ENCODE measurements at places on chromosomes 1 and 21.

DNA sequence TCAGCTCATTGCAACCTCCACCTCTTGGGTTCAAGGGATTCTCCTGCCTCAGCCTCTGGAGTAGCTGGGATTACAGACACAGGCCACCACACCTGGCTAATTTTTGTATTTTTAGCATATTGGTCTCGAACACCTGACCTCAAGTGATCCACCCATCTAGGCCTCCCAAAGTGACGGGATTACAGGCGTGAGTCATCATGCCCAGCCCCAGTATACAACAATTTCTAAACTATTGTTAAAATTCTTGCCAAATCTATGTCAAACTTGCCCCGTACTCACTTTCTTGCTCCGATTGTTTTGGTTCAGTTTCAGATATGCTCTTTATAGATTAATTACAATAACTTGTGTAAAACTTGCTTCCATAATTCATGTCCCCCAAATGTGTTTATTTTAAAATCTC is 4.1 kb downstream of the RGS18 start:
- no peak for DNase-seq

GRCh38 chr21:43967981-43968380 is 44.1 kb upstream of the TRAPPC10 start:
- no peak for DNase-seq

GRCh38 chr1:87686136-87686495 is 357.4 kb downstream of the LMO4 start:
- no peak for DNase-seq

DNA sequence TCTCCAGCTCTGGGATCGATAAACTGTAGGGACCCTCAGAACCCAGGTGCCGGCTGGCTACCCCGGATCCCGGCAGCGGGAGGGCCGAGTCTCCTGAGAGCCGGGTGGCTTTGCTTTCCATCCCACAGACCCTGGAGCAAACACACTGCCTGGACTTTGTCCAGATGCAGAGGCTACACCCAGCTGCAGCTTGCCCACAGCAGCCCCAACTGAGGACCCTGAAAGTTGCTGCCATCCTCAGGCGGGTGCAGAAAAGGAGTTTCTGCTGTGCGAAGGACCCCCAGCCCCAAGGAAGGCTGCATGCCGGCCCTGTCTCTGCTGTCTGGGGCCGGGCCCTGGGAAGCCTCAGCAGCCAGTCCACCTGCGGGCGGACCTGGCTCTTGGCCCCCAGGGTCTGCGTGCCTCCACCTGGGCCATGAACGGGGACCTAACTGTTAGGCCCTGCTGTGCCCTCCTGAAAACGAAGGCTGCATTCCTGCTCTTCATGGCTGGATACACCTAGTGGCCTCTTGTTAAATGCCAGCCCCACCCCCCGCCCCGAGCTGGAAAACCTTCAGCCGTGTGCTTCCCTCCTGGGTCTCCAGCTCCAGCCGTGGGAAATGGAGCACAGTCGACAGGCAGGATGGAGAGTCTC is 97.5 kb upstream of the ARHGEF16 start:
- DNase-seq: no peak

GRCh38 chr1:45275054-45275453 is 51.6 kb upstream of the HPDL start:
- DNase-seq: no peak

GRCh38 chr1:15949453-15950245 is 26.3 kb downstream of the ZBTB17 start:
- peak; percentile 87 for DNase-seq

DNA sequence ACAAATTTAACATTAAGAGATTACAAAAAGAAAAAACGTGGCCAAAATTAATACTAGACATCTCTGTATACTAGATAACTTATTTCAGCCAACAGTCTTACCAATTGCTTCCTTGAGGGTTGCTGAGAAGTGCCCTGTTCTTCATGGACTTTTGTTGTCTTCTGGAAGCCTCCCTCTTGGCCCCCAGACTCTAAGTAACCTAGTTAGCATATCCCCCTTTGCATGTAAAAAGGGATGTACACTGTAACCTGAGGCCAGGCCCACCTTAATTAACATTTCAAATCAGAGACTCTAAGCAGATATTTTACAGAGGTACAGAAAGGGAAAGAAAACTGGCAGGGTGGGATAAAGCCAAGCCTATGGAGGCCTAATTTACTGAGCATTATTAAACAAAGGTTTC is 1047.3 kb downstream of the ADGRL2 start:
- DNase-seq: no peak

GRCh38 chr1:95437781-95438180 is 203.8 kb downstream of the RWDD3 start:
- no peak for DNase-seq

DNA sequence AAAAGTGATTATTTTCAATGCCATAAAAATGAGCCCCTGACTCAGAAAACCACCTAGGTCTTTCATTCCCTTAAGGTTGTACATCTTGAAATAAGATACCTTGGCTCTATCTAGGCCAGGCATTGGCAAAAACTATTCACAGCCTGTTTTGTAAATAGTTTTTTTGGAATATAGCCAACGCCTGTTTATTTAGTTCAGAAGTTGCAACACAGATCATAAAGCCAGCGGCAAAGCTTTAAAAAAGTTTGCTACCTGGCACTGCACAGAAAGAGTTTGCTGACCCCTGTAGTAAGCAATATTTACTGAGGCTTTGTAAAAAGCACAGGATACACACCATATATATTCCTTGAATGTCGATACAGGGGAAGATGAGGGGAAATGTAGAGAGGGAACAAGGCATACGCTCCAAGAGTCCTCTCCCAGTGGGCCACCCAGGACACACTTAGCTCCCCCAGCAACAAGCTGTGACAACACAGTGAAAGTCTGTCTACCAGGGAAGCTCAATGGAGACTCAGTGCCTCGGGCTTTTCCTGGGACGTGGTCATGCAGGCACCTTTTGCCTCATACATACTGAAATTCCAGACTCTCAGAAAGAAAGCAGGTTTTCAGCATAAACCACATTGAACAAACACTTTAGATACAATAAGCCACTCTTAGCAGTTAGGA is 20.5 kb downstream of the TARBP1 start:
- DNase-seq: no peak

- DNase-seq: no peak
Observed at GRCh38 chr1:14975119-14975518, 178.4 kb upstream of the TMEM51 start.

DNA sequence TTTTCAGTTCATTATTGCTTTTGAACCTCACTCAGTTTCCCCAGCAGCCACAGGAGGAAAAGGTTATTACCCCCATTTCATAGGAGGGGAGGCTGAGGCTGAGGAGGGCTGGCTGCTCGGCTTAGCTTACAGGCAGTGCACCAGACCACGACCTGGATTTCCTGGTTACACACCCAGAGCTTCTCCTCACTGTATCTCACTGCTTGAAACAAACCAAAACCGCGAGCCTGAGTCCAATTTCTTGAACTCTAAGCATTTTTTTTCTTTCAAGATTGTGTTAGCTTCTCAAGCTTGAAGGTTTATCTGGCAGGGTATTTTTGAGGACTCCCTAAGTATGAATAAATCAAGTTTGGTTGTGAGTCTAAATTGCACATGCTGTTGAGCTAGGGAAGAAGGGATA is 188.9 kb upstream of the EDN2 start:
- DNase-seq: no peak

DNA sequence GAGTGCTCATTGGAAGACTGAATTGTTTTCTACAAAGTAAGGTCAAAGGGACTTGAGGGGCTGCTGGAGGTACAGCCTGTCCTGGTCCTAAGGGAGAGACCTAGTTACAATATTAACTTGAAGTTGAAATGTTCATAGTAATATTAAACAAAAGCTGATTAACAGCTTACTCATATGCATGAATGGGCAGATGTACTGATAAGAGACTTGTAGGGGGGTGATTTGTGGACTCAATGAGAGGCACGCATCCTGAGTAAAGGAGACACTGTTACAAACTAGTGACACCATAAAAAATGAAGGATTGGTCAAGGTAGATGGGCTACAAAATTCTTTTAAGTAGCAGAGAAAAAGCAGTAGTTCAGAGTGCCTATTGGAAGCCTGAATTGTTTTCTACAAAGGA is 2.7 kb downstream of the HSD11B1 start:
- no peak for DNase-seq

DNA sequence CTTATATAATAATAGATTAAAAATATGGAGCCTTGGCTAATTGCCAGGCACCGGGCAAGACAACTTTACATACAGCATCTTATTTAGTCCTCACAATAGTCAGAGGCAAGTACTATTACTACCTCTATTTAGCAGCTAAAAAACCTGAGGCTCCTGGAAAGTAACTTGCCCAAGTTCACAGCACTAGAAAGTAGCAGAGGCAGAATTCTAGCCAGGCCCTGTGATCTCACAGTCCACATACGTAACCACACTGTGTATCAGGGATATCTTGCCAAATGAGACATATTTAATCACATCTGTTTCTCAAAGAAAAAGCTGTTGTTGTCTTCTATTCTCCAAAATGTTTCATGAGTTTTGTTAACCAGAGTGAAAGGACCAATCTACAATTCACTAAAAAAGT is 378.5 kb downstream of the PLPP3 start:
- DNase-seq: no peak

DNA sequence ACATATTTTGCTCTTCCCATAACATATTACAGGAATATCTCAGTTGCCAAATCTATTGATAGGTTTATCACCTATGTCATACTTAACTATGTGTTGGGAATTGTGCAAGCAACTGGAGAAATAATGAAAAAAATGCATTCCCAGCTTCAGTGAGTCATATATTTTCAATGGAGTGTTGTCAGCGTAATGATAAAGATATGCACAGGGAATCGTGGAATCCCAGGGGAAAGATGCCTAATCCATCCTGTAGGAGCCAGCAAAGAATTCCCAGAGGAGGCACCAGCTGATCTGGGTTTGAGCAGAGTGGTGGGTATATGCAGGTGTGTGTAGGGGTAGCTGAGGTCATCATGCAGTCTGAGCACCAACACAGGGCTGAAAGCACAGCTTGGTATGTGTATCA is 213.3 kb upstream of the DAB1 start:
- no peak for DNase-seq

- no peak for DNase-seq
Observed at GRCh38 chr1:44681905-44682882, 7.7 kb downstream of the ARMH1 start.

DNA sequence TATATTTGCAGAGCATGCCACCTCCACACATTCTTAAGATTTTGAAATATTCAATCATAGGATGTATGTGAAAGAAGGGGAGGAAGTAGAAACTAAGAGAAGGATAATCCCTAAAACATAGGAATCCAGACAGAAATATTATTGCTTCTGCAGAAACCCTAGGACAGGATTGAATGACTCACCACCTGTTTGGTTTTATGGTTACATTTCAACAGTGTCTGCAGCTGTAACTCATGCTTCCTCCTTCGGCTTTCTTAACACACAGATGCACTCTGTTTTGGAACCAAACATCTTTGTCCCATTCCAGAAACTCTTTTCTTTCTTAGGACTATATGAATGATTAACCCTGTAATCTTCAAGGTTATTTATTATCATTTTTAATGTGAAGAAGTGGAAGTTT is 20.7 kb downstream of the RGS7 start:
- no peak for DNase-seq

DNA sequence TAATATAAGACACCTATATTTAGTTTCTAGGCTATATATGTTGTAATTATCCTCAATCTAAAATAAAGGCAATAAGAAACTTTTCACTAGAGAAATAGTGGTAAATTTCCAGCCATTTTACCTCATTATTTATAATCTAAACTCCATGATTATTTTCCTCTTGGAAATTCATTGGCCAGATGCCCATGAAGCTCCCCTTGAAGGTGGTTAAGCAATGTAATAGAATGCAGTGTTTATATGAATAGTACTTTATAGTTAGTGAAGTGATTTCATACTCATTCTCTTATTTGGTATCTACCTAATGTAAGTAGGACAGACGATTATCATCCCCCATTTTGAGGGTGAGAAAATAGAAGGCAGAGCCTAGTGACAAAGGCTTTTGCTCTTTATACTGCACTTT is 26.5 kb downstream of the NFYC start:
- DNase-seq: no peak

DNA sequence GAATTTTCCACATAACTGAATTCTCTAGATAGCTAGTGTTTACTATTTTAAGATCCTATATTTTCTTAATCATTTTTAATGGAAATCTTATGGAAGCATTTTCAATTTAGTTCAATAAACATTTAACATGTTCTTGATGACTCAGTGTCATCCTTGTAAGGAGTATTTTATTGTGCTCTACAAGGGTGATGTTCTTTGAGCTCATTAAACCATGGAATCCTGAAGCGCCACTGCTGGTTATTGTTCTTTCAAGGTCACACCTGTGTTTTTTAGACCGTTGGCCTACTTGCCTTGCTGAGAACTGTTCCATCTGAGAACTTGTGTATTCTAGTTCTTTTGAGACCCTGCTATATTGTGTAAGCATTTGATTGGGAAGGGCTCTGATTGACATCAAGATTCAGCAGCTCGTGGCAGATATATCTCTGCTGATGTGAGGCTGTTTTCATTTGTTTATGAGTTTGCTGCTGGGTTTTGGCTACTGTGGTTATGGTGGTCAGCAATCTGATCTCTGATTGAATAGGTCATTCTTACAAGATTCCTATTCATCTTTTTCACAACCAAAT is 132.0 kb downstream of the GIPC2 start:
- DNase-seq: no peak

DNA sequence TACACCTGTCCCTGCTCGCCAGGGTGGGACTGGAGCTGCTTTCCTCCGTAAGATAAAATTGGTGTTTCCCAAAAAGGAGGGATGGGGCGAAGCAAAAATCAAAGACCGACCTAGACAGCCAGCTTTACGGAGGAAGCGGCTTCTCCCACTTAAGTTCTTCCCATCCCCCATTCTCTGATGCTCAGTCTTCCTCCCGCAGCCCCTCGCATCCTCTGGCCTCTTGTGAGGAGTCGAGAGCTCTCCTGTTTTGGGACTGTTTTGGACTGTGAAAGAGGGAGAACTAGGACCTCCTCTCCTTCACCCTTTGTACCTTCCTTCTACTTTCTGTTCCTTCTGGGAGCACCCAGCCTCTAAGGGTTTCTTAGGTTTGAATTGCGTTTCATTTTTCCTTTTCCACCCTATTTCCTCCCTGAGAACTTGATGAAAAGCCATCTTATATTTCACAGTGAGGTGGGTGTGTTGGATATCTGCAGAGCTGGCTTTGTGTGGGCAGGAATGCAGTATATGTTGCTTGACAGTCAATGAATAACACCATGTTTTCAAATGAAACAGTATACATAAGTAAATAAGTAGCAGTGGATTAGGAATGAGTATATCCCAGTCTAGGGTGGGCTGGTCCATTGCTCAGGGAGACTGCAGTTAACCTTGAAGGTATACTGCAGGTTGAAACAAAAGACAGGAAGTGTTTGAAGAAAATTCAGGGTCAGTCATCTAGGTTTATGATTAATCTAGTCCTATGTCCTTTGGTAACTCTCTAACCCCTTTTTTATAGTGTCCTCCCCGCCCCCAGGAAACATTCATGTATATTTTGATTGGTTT is 848 bp downstream of the CTTNBP2NL start:
- no peak for DNase-seq

DNA sequence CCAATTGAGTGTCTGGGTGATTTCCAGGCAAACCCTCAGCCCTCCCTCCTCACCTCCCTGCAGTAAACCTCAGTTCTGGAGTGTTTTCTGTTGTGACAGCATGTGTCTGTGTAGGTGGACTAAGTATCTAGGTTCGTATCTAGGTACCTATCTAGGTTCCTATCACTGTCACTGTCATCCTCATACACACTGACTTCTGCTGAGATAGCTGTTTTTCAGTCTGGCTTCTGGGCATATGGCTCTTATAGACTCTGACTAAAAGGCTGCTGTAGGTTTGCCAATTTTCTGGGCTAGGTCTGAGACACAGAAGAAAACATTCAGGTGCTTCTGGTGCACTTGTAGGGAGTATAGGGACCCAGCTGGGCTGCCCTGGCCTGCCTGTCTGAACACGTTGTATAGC is 8.1 kb upstream of the TRIM67 start:
- no peak for DNase-seq

All from AG09319 (cell line).